ENCODE measurements at places on chromosomes 6 and 20. TPM values are rescaled to one million over a fixed set of nuclear protein-coding genes. Genes with fewer than 3 reads are reported as not detected.
A peak's percentile ranks its signal among the peaks of the same experiment; 100 is the strongest.

Gene KIF25
- not detected for total RNA-seq

- H3K27ac ChIP-seq: no peak overlapping the region
Observed at GRCh38 chr6:6058054-6058444, 51.3 kb upstream of the NRN1 start.

DNA sequence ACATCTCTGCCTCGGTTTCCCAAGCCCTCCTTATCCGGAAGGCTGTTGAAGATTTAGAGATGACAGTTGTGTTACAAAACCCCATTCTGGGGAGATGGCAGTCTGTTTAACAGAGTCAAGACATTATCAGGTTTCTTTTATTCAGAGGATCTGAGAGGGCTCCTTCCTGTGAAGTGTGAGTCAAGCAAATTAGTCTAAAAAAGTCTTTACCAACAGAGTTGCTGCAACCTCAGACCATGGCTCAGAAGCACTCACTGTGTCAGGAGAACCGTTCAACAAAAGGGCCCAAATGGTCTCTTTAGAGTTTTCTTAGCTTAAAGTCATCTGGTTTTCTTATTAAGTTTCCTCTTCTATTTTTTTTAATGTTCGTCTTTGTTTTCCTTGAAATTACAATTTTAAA lies 717.8 kb downstream of the EPM2A start:
- H3K36me3 ChIP-seq: no peaks in the 10 kb centered on the region
- H3K27ac ChIP-seq: no peak overlapping the region
- no peaks in the 10 kb centered on the region for H3K4me1 ChIP-seq

- H3K36me3 ChIP-seq: no peaks in the 10 kb centered on the region
- DNase-seq: no peak
- H3K4me3 ChIP-seq: peak overlapping the region; percentile 27
- peaks cover 75% of the 10 kb centered on the region for H3K4me1 ChIP-seq
- no peak overlapping the region for H3K27ac ChIP-seq
Observed at GRCh38 chr6:90187437-90188121, 109.1 kb downstream of the BACH2 start.

- H3K4me1 ChIP-seq: peaks cover 7% of the 10 kb centered on the region
- H3K27me3 ChIP-seq: no peaks in the 10 kb centered on the region
Observed at GRCh38 chr20:32490942-32491763, 94.0 kb downstream of the NOL4L start.

- H3K4me1 ChIP-seq: no peaks in the 10 kb centered on the region
- no peak overlapping the region for H3K27ac ChIP-seq
- no peak overlapping the region for H3K4me3 ChIP-seq
- no peaks in the 10 kb centered on the region for H3K27me3 ChIP-seq
- DNase-seq: no peak
- no peaks in the 10 kb centered on the region for H3K36me3 ChIP-seq
Observed at GRCh38 chr6:163974322-163974721, 559.8 kb downstream of the QKI start.

Measured in CD8-positive, alpha-beta memory T cell (primary cell).